Left colon (tissue), 2 donors: ENCODE measurements at places on chromosomes 13 and 19.

DNA sequence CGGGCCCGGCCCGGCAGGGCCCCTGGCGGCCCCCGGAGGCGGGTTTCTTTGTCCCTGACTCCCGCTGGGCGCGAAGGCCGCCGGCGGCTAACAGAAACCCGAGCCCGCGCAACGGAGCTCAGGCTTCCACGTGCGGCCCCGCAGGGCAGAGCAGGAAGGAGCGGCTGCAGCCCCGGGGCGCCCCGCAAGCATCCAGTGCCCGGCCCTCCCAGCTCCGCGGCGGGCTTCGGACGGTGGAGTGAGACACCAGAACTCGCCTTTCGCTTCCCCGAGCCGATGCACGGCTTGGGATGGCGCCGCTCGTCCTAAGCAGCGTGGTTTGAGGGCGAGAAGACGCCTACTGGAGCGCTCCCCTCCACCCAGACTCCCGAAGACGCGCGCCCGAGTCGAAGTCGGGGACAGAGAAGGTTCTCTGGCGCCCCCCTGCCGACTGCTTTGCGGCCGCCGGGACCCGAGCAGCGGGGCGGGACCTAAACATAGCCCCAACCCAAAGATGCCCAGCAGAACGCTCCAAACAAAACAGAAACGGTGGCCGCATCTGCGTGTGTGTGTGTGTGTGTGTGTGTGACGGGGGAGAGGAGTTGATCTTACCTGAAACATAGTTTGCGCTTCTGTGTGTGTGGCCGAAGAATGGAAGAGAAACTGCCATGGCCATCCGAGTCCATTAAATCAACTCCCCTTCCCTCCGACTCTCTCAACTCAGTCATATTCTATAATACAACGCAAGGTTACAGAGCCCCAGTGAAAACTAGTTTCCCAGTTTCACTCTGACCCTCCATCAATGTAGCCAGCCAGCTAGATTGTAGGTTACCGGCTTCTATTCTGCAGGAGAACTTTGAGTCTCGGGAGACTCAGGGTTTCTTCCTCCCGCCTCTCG is 629 bp upstream of the FGF9 start:
- peak; percentile 76 for DNase-seq

GRCh38 chr13:20195801-20196200 is 3.1 kb upstream of the GJB2 start:
- DNase-seq = no peak

DNA sequence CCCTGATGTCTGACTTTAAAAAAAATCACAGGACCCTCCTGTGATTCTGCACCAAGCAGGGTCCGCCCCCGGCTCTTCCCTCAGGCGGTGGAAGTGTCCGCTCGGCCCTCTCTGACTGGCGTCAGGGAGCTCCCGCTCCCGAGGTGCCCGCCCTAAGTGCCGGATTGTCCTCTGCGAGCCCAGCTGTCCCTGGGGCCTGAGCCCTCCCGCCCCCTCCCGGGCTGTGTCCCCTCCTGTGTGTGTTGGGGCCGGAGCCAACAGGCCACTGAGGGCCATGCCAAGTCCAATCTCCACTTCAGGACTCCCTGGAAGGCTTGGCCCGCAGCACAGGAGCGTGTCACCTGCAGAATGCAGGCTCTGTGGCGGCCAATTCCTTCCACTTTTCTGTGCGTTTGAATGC is 25.4 kb downstream of the MAP2K2 start:
- DNase-seq = peak; percentile 3

GRCh38 chr19:49363268-49364082 is at the start of gene DKKL1:
TSS of gene DKKL1 (plus strand) at chr19:49363877. CDS start at chr19:49363999, 122 bp downstream.
- DNase-seq = peak; percentile 99

GRCh38 chr13:42119875-42120274 is 71.4 kb downstream of the DGKH start:
- DNase-seq = no peak

DNA sequence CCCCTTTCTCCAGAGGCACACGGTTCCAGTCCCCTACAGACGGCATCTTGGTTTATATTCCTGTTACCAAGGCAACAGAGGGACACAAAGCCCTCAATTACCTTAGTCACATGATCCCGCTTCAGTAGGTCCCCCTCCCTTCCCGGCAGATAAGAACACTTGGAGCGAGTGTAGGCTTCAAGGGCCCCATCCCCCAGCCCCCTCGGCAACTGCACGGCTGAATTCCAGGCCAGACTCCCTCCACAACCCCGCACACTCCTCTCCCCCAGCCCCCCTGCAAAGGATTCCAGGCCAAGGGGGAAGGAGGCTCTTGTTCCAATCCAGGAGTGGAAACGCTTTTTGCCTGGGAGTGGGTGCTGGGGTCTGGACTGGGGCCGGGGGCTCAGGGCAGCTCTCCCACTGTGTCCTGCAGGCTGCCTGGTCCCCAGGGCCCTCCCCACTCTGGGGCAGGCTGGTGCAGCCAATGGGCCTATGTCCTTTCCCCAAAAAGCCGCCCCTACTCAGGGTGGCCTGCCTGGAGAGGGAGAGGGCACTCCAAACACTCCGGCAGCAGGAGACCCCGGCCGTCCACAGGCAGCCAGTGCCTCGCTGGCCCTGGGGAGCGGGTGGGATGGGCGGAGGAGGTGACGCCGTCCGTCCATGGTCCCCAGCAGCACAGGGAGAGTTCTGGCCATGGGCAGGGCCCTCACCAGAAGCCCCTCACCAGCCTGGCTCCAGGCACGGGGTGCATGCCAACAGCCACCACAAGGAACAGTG is 62.6 kb downstream of the MLLT1 start:
- no peak for DNase-seq
